Tibial nerve (tissue), 4 donors: ENCODE measurements at places on chromosomes 11 and 22.

DNA sequence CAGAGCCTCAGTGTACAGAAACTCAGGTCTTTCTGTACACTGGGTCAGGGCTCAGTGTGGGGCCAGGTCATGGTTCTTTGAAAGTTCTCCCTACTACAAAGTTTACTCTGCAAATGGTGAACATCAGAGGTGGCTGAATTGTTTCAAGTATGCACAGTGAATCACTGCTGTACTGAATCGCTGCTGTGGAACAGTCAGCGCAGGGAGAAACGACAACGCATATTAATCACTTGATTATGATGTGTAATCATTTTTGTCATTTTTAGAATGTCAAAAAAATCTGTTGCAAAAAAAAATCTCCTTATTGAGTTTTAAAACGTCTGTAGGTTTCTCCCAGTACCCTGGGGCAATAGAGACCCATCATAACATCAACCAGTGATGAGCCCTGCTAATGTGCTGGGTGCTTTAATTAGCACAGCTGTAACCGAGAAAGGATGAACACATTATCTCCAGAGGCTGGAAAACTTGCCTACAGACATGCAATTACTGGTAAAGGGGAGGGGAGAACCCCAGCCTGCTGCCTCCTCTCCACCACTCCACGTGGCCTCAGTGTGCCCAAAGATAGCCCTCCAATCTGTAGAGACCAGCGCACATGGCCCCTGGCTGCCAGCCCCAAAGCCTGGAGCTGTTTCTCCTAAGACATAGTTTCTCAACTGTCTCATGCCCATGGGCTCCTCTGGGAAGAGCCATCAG lies 12.8 kb downstream of the ARRB1 start:
- DNase-seq = no peak
- H3K4me3 ChIP-seq = no peak overlapping the region
- H3K27me3 ChIP-seq = no peaks in the 10 kb centered on the region
- peaks cover 67% of the 10 kb centered on the region for H3K4me1 ChIP-seq

GRCh38 chr11:102807921-102808320 lies 10.0 kb upstream of the MMP1 start:
- no peak for DNase-seq
- no peak overlapping the region for H3K27ac ChIP-seq
- H3K36me3 ChIP-seq = no peaks in the 10 kb centered on the region
- H3K27me3 ChIP-seq = no peaks in the 10 kb centered on the region
- H3K4me3 ChIP-seq = no peak overlapping the region

GRCh38 chr11:29251738-29252137 lies 765.1 kb downstream of the KCNA4 start:
- H3K4me3 ChIP-seq = no peak overlapping the region
- H3K27me3 ChIP-seq = no peaks in the 10 kb centered on the region
- H3K4me1 ChIP-seq = no peaks in the 10 kb centered on the region
- DNase-seq = no peak

- H3K27me3 ChIP-seq = no peaks in the 10 kb centered on the region
- no peaks in the 10 kb centered on the region for H3K36me3 ChIP-seq
- peaks cover 6% of the 10 kb centered on the region for H3K4me1 ChIP-seq
- no peak for DNase-seq
These were observed 33.5 kb upstream of the CRTAM start for GRCh38 chr11:122804796-122805195.

- H3K27ac ChIP-seq = no peak overlapping the region
- no peaks in the 10 kb centered on the region for H3K36me3 ChIP-seq
- no peaks in the 10 kb centered on the region for H3K4me1 ChIP-seq
- no peak overlapping the region for H3K4me3 ChIP-seq
- DNase-seq = no peak
These were observed 63.2 kb downstream of the PARVA start for GRCh38 chr11:12440565-12440964.
